ENCODE measurements at places on chromosomes 3 and 15.

- DNase-seq, result no peak
Measured at GRCh38 chr3:24616110-24616829, 121.6 kb upstream of the THRB start.

GRCh38 chr3:152688313-152688712 is 146.6 kb upstream of the P2RY1 start:
- no peak for DNase-seq

- no peak for DNase-seq
Measured at GRCh38 chr15:79656151-79657000, 224.2 kb downstream of the MINAR1 start.

GRCh38 chr15:47987908-47988532 is 132.8 kb upstream of the SLC24A5 start:
- peak; percentile 85 for DNase-seq

DNA sequence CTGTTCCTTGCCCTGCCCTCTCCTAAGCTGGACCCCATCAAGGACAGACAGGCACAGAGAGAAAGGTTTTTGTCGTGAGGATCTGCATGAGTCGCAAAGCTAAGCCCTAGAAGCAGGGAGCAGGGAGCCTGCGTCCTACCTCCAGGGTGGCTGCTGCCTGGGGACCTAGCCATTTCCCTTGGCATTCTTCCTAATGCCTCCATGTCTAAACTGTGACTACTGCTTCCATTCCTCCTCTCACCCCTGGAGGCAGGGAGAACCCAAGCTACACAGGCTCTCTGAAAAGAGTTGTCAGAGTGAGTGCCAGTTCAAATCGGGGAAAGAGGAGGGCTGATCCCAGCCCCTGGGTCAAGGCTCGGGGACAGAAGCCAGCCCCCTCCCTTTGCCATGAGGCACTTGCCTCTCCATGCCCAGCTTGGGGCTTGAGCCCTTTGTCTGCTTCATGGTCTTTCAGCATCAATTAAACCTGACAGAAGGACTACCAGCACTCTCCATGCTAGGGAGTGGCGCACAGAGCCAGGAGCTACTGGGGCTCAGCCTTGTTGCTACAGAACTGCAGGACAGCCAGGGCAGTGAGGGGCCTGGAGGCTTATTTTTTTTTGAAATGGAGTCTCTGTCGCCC is 2.4 kb downstream of the GCHFR start:
- peak; percentile 28 for DNase-seq

GRCh38 chr3:45761831-45762230 is 34.5 kb downstream of the SLC6A20 start:
- no peak for DNase-seq

GRCh38 chr3:72487946-72488737 is 360.1 kb downstream of the SHQ1 start:
- peak; percentile 67 for DNase-seq

- DNase-seq, result no peak
Measured at GRCh38 chr3:130692455-130692854, 54.2 kb downstream of the PIK3R4 start.
